ENCODE measurements at places on chromosomes 11 and 22.
A peak's percentile ranks its signal among the peaks of the same experiment; 100 is the strongest.

DNA sequence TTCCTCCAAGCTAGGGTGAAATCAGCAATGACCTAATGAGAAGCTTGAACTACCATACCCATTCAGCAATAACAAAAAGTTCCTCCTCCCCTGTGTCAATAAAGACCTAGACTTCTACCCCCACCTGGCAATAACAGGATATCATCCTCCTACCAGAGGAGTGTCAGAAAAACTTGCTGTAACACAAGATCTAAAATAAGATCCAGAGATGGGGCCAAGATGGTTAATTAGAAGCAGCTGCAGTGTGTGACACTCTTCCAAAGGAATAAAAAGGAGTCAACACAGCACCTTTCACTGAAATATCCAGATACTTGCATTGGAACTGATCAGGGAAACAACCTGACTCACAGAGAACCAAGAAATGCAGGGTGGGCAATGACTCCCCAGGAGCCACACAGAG is 84.4 kb upstream of the ARHGAP42 start:
- DNase-seq = no peak

DNA sequence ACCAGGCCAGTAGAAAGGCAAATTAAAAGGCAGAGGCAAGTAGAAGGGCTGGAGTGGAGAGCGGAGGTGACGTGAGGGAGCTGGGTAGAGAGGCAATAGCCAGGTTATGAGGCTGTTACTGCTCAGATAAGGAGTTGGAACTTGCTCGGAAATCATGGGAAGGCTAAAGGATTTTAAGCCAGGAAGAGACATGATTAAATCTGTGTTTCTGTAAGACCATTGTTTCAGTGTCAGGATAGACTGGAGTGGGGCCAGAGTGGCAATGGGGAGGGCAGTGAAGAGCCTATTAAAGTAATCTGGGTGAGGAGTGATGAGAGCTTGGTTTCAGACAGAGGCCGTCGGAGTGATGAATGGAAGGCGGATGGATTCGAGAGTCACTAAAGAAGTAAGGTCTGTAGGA is 39.0 kb downstream of the GRAMD1B start:
- DNase-seq = no peak

GRCh38 chr11:62577046-62577714 is 3.5 kb upstream of the EEF1G start:
- no peak for DNase-seq

DNA sequence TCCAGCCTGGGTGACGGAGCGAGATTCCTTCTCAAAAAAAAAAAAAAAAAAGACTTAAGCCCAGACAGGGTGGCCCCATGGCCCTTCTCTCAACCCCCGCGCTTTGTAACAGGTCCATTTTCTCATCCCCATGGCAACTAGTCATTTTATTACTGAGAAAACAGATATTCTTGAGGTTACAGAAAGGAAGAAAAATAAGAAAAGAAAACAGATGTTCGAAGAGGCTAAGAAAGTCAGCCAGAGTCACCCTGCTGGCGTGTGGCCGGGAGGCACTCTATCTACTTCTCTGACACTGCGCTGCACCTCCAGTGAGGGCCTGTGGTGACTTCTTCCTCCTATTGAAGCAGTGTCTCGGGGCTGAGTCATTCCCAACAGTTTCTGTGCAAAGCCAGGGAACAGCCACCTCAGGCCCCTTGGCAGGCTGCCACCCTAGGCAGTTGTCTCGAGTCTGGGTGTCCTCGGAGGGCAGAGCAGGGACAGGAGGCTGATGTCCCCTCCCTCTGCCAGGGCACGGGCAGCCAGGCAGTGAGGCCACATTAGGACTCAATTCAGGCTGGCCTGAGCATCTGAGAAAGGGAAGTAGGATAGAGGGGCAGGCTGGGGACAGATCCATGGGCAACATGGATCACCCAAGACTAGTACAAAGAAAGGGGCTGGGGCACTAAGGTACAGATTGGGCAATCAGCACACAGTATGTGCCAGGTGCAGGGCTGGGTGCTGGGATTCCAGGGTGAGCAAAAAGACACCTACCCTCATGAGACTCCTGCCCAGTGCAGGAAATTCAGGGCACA is 16.4 kb upstream of the SYVN1 start:
- peak; percentile 98 for DNase-seq

GRCh38 chr11:6695377-6695776 is 12.2 kb upstream of the MRPL17 start:
- no peak for DNase-seq

- no peak for DNase-seq
Measured at GRCh38 chr11:116601814-116602636, 170.8 kb downstream of the BUD13 start.

- peak; percentile 37 for DNase-seq
Measured at GRCh38 chr11:118175031-118175992, 1.1 kb downstream of the SCN2B start.

DNA sequence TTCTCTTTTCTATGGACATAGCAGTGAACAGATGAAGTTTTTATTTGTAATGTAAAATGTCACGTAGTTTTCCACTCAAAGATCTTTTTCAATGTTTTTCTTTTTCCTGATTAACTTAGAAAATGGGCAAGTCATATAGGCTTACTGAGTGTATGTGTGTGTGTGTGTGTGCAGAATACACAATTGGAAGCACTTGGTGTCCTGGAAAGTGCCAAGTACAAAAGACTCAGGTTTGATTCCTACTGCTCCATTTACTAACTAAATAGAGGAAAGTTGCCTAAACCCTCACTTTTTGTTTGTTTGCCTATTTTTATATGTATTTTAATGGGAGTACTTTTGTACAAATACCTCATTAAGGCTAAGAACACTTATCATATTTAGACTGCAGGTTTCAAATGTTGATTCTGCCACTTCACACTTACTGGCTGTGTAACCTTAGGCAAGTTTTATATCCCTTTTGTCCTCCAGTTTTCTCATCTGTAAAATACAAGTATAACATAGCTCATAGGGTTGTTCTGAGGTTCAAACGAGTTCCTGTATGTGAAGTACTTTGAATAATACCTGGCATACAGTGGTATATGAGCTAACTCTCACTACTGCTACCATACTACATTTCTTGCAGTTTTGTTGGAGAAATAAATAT is 90.1 kb downstream of the TYR start:
- DNase-seq = no peak

DNA sequence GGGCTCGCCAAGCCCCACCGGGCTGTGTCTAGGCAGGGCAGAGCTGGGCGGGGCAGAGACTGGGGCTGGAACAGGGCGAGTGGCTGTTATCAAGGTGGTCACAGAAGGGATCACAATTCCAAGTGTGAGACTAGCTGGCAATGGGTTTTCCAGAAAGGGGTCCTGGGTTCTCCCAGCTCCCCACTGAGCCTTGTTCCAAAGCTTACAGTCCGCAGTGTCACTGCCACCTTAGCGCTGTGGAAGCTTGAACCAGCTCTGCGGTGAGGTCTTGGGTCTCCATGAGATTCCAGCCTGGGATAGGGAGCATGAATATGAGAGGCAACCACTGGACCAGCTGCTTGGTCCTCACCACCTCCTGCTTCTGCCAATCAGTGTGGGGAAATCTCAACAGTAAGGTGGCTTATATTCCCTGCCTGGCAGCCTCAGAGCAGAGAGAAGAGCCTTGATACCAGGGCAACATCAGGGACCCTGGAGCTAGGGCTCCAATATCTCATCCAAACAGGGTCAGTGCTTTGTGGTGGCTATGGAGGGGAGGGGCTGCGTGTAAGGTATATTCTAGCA is 831 bp downstream of the CD44 start:
- DNase-seq = no peak

DNA sequence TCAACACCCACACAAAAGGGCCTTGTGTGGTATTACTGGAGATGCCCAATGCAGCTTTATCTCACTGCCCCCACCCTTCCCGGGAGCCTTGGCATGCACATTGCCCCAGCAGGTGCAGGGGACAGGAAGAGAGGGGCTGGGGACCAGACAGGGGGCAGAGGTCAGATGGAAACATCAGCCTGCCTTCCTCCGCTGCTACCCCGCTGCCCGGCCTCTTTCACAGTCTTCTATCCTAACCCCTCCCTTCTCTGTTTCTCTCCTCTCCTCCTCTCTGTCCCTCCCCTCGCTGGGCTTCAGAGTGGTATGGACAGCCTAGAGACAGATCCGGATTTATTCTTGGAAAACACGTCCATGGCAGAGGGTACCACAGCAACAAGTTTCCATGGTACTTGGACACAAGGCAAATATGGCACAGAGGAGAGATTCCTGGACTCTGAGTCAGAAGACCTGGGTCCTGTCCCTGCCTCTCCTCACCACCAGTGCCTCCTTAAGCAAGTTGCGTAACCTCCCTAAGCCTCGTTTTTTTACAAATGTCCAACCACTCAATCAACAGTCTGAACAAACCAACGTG is 8.3 kb upstream of the IGSF9B start:
- DNase-seq = peak; percentile 13

GRCh38 chr11:66845143-66845875 is 2.1 kb downstream of the RCE1 start:
- DNase-seq = no peak

DNA sequence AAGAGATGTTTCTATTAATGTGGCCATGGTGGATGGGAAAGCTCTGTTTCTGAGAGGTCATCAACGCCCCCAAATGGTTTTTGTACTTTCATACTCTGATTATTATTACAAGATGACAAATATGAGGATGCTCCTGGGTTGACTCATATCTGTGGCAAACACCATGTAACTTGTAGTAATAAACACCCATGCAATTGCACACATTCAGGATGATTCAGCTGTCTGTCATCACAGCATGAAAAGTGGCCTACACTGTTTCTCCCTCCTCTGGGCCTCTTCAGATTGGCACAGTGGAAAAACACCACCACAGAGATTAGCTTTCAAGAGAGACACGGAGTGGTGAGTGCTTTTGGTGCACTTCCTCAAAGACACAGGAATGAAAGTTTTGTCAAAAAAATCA is 85.4 kb downstream of the MTNR1B start:
- DNase-seq = peak; percentile 81

GRCh38 chr22:22737590-22737989 is 93.2 kb downstream of the GGTLC2 start:
- no peak for DNase-seq

DNA sequence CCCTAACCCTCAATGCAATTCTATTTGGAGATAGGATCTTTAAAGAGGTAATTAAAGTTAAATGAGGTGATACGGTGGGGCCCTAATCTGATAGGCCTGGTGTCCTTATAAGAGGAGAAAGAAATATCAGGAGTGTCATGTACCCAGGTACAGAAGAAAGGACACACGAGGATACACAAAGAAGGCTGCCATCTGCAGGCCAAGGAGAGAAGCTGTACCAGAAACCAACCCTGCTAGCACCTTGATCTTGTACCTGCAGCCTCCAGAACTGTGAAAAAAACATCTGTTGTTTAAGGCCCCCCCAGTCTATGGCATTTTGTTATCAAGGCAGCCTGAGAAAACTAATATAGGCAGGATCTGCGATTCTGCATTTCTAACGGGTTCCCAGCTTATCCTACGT is 44.2 kb downstream of the FBXO7 start:
- no peak for DNase-seq

GRCh38 chr11:116750070-116750718 is 22.6 kb downstream of the BUD13 start:
- DNase-seq = peak; percentile 80

DNA sequence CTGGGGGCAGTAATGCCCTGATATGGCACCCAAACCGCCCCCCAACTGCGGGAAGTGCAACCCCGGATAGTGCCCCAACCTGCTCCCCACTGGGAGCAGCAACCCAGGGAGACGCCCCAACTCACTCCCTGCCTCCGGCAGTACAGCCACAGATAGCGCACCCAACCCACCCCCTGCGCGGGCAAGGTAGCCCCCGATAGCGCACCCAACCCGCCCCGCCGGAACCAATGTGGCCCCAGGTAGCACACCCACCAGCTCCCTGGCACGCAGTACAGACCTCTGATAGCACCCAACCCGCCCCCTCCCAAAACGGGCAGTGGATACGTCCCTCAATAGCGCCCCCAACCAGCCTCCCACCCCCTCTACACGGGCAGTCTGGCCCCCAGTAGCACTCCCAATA is 3.8 kb upstream of the RFPL3 start:
- no peak for DNase-seq

GRCh38 chr11:60993615-60994014 is 22.1 kb downstream of the CD6 start:
- no peak for DNase-seq

DNA sequence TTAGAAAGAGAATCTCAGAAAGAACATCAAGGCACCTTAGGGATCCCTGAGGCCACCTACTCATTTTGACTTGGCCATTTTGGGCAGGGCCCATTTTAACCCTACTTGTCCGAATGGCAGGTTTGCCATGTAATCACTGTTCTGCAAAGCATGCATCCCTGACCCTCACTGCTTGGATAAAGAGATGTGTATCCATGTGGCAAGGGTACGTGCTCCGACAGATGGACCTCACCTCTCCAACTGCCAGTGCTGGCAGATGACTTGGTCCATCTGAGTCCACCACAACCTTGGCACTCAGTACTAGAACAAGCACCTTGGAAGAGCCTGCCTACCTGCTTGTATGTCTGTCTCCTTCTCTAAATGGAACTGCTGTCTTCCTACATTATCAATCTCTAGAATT is 139.4 kb downstream of the SPATA19 start:
- DNase-seq = no peak

DNA sequence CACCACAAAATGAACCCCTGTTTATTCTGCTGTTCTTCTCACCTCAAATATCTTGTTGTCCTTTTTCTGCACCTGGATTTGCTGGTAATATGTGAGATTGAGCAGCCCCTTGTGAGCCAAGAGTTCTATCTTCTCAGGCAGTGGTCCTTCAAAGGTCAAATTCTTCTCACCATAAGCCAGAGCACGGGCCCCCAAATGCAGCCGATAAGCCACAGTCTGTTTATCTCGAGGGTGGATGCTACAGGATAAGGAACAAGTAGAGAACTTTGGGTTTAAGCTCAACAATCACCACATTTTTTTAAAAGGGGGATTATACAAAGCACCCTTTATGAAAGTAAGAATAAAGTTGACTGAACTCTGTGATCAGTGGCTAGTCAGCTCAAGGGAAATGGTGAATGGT is 15.8 kb downstream of the TBRG1 start:
- no peak for DNase-seq

GRCh38 chr22:27089264-27089663 is 431.9 kb downstream of the MIAT start:
- DNase-seq = no peak

DNA sequence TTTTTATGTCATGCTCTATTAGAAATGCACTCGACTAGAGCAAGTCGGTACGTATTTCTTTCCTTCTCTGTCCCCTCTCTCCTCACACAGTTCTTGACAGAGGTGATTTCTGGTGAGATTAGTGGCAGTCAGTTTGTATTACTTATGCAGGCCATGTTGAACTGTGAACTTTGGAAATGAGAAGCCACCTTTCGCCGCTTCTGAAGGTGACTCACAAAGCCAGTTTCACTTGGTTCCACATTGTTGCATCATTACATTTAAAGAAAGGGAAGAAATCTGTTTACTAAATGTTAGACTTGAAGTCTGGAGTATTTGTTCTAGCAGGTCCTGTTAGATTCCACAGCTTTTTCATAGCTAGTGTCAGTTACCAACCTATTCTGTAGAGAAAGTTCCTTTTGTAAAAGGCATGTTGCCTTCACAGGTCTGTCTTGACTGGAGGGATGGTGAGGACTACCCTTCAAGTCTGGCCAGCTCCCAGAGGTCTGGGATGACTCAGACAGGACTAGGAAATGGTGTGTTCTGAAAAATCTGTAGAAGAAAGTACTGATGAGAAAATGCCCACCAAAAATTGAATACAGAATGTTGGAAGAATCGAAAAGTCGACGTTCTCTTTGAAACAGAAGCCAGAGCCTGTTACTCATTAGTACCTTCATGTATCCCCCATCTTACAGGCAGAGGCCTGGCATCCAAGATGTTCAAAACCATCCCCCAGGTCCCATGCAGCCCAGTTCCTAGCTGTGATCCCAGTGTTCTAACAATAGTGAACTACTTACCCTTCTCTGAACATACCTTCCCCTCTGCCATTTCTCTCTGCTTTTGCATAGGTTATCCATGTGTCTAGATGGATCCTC is 181.4 kb downstream of the DBX1 start:
- peak; percentile 59 for DNase-seq
